Renal cortex interstitium (tissue), 15 donors: ENCODE measurements at places on chromosomes 3 and 15.

DNA sequence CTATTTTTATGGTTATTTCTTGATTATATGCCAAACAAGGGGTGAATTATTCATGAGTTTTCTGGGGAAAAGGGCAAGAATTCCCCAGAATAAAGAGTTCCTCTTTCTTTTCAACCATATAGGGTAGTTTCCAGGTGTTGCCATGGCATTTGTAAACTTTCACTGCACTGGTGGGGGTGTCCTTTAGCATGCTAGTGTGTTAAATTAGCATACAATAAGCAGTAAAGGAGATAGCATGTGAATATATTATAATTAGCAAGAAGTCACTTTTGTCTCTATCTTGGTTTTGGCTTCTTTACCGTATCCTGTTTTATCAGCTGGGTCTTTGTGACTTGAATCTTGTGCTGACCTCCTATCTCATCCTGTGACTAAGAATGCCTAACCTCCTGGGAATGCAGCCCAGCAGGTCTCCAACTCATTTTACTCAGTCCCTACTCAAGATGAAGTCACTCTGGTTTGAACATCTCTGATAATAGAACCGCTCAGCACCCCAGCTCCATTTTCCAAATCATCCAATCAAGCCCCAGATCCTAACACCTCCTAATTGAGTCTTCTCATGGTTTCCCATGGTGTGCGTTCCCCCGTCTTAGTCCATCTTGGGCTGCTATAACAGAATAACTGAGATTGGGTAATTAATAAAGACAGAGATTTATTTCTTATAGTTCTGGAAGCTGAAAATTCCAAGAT is 3.4 kb upstream of the SELENOT start:
- no peak for DNase-seq

DNA sequence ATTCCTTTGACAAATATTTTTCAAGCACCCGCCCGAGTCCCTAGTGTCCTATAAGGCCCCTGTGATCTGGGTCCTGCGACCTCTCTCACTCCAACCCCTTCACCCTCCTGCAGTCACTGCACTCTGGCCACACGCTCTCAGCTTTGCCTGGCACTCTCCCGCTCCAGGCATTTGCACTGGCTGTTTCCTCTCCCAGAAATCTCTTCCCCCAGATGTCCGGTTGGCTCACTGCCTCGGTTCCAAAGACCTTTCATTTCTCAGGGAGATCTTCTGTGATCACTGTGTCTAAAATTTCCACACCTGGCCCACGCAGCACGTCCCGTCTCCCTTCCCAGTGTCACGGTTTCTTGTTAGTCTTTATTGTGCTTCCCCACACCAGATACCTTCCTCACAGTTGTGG is 97.4 kb downstream of the WNT7A start:
- DNase-seq: no peak

GRCh38 chr3:152728231-152728980 is 106.5 kb upstream of the P2RY1 start:
- DNase-seq: no peak

GRCh38 chr15:38053205-38053604 is 118.8 kb downstream of the TMCO5A start:
- no peak for DNase-seq

GRCh38 chr3:67655364-67656121 is 1.1 kb upstream of the SUCLG2 start:
- DNase-seq: no peak

- no peak for DNase-seq
These were observed 627.0 kb upstream of the TBL1XR1 start for GRCh38 chr3:177824190-177824786.

- no peak for DNase-seq
These were observed 95.5 kb upstream of the MYO5C start for GRCh38 chr15:52391069-52391468.

DNA sequence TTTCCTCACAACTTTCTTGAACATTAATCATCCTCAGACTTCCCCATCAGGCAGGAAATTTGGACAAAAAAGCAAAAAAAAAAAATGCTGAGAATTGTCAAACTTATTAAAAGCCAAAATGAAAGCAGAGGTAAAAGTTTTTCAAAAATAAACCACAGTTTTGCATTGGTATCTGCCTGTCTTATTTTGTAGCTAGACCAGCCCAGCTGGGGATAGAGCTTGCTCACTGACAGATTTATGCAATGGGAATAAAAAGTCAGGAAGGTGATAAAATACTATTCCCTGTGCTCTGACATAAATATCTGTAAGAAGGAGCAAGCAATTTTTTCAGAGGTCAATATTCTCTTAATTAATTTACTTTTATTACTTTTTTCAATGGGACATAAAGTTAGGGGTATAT is 1006.7 kb upstream of the ALCAM start:
- no peak for DNase-seq

DNA sequence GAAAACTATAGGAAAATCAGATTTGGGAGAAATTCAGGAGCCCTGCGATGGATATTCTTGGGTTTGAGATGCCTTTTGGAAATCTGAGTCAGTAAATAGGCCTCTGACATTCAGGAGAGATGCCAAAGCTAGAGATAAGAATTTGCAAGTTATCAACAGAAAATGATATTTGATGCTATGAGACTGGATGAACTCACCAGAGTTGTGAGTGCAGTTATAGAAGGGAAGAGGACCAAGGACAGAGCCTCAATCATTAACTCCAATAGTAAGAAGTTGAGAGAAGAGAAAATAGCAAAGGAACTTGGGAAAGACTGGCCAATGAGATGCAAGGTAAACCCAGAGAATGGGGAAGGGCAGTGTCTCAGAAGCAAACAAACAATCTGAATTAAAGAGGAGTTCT is 7.9 kb upstream of the ANO10 start:
- DNase-seq: no peak

DNA sequence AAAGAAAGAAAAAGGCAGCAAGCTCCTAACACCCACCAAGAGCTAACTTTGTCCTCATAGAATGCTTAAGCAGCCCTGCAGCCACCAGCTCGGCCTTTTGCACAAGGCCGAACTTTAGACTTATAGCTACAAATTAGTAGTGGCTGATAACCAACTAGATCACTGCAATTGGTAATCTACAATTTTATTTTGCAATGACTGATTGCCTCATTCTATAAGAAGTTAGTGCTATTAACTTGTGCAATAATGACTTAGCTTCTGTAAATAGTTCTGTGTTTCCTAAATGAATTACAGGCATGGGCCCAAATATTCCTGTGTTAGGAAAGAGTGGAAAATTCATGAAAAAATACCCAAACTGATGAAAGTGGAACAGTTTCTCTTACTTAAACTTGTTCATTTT is 284.8 kb upstream of the CFAP20DC start:
- DNase-seq: no peak

- peak; percentile 57 for DNase-seq
These were observed 157.6 kb downstream of the UACA start for GRCh38 chr15:70605606-70606410.

DNA sequence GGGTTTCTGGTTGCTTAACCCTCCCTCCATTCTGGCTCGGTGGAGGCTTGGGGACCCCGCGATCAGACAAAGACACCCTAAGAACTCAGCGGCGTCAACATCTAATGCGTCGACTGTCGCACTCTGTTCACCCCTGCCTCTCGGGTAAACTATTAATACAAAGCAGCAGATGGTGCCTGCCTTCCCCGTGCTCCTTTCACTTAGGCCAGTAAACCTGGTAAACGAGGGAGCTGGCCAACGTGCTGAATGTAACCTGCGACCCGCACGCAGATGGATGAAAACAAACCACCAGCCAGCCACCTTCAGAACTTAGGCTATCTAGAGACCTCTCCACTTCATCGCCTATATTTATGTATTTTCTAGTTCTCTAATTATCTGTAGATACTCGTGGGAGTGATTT is 848 bp upstream of the CADPS start:
- peak; percentile 40 for DNase-seq

DNA sequence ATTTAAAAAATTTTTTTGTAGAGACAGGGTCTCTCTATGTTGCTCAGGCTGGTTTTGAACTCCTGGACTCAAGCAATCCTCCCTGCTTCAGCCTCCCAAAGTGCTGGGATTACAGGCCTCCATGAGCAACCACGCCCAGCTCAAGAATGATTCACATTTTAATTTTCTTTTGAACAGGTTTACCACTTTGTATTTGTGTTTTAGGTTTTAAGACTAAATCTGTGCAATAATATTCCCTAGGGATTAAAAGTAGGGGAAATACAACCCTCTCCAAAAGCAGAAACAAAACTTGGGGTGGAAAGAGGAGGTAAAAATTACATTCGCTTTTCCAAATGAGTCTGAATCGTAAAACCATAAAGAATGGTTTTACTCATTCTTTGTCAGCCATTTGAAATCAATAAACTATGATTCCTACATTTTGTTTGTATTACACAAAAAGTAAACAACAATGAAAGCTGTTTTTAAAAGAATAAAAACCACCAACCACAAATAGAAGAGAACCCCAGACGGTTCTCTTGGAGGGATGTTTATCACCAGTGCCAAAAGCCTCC is 37.8 kb downstream of the SLC24A1 start:
- no peak for DNase-seq

GRCh38 chr3:145490088-145491048 is 670.6 kb downstream of the PLOD2 start:
- DNase-seq: no peak

DNA sequence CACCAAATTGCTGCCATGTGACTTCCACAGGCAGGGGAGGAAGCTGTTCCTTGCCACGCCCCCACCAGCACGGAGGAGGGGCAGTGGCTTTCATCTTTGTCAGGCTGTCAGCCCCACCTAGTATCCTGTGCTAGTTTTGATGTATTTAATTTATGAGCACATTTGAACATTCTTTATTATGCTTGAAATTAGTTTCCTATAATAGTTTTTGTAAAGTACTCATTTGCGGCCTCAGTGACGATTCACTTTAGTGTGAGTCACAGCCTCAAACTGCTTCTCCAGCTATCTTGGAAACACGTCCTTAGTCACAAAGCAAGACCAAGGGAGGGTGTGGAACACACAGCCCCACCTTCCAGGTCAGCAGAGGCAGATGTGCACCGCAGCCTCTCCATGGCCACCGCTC is 239.9 kb upstream of the ATP10A start:
- DNase-seq: no peak

GRCh38 chr15:74011610-74012009 is 17.1 kb downstream of the PML start:
- peak; percentile 10 for DNase-seq

DNA sequence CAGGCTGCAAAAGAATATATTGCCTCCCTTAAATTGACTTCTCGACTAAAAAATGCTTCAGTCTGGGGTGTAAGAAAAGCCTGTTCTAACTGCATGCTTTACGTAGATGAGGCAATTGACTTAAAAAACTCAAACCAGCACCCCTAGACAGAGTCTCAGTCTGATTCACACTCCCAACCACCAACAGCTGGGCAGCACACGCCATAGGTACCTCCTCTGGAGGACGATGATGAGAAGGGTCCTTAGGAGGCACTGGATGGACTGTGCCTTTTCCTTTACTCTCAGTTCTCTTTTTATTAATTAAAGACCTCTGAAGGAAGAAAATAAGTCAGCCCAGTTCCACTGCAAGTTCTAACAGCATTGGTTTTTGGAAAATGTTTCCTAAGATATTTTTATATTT is 175.0 kb downstream of the PDZRN3 start:
- no peak for DNase-seq

GRCh38 chr3:8635631-8636030 is 9.0 kb downstream of the SSUH2 start:
- no peak for DNase-seq
